Neural progenitor cell (in vitro differentiated cells): ENCODE measurements at places on chromosomes 7 and 10. TPM values are rescaled to one million over a fixed set of nuclear protein-coding genes. Genes with fewer than 3 reads are reported as not detected.
A peak's percentile ranks its signal among the peaks of the same experiment; 100 is the strongest.

- DNase-seq: no peak
Measured at GRCh38 chr10:48769706-48770435, 85.2 kb downstream of the WDFY4 start.

DNA sequence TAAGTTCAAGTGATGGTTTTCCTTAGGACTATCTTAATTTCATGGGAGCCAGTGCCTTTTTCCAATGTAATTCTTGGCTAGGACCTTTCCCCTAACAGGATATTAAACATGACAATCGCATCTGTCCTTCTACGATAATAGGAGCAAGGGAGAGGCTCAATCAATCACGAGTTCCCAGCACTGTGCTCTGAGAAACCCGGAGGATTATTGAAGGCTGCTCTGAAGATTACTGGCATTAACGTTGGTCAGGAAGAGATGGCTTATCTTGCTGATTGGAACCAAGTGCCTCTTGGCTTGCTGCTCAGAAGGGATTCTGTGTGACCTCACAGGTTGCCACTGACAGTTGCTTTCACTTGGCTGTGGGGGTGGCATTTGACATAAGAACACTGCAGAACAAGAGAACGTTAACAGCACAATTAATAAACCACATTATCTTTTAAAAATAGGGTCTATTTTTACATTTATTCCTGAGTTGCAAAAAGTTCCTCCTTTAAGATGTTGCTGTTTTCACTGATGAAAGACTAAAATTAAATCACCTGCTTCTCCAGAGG lies 252.1 kb upstream of the TAC1 start:
- DNase-seq: peak; percentile 20

The ST8SIA6 gene
- 4.4 and 5.1 TPM in 2 replicates for total RNA-seq

DNA sequence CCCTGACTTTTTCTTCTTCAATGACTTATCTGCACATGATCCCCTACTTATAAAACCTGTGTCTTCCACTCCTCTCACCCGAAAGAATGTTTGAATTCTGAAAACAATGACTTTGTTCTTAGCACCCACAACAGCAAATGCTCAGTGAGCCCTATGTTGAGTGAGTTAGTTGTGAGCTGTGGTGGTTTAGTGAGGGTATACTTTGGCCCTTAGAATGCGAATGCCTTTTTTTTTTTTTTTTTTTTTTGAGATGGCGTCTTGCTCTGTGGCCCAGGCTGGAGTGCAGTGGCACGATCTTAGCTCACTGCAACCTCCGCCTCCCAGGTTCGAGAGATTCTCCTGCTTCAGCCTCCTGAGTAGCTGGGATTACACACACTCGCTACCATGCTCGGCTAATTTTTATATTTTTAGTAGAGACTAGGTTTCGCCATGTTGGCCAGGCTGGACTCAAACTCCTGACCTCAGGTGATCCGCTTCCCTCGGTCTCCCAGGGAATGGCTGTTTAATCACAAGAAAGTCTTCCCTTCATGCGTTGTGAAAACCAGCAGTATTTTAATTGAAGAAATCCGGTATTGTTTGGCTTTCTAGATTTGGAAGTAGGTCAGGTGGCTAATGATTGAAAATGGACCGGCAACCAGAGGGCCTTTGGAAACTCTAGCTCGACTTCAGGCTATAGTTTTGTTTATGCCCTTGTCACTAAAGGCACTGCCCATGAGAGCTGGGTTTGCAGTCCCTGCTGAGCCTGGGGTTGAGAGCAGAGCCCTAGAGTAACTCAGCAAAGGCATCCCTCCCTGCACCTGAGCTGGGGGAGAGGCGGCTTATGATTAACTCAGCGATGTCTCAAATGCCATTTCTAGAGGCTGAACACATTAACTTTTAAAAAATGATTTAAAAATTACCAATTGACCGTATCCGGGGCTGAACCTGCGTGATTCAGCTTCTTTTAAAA lies 41.3 kb downstream of the CUX1 start:
- DNase-seq: no peak

The HOXA6 gene
- total RNA-seq: not detected in 2 replicates

The COX15 gene
- 49.8 and 53.5 TPM in 2 replicates for total RNA-seq

The SCIN gene
- total RNA-seq: not detected in 2 replicates

The ECHDC3 gene
- 2.1 and 10.1 TPM in 2 replicates for total RNA-seq

The METTL27 gene
- total RNA-seq: 10.5 and 12.0 TPM in 2 replicates

DNA sequence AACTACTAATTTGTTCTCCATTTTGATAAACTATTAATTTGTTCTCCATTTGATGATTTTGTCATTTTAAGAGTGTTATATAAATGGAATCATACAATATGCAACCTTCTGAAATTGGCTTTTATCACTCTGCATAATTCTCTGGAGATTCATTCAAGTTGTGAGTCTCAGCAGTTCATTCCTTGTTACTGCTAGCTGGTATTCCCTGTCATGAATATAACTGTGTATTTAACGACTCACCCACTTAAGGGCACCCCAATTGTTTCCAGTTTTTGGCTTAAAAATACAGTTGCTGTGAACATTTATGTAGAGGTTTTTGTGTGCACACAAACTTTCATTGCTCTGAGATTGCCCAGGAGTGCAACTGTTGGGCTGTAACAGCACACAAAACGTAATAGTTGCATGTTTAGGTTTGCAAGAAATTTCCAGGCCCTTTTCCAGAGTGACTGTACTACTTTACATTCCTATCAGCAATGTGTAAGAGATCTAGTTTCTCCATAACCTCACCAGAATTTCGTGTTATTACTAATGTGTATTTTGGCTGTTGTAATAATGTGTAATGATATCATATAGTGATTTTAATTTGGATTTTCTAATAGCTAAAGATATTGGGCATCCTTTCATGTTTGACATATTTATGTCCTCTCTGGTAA lies 153.2 kb upstream of the ADCY1 start:
- no peak for DNase-seq

DNA sequence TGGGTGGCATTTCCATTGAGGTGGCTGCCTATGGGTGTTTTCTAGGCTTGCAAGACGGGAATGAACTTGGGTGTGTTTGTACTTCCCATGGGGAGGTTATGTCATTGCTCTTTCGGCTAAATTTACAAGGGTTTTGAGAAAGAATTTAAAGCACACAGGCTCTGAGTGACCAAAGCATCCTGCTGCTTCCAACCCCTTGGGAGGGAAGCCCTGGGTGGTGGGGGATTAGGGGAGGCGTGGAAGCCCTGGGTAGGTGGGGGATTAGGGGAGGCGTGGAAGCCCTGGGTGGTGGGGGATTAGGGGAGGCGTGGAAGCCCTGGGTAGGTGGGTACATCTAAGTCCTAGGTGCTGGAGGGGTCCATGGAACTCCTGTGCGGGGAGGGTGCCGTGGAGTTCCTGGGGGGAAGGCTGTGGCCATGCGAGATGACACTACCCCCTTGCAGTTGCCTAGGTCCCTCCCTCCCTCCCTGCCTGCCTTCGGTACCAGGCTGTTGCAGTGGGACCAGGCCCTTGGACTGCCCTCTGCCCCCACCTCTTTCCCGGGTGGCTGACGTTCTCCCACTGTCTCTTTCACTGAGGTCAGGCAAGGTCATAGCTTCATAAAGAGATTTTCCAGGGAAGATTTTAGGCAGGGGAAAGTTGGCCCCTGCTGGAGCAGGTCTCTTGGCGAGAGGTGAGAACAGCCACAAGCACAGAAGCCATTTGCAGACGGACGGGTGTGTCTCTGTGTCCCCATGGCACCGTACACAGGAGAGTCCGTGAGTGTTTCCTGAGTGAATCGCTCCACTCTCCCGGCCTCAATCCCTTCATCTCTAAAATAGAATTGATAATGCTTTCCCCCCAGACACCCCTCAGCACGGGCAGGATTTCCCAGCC lies 19.5 kb downstream of the PRF1 start:
- DNase-seq: no peak

The CTAGE15 gene
- total RNA-seq: 0.19 and 0.50 TPM in 2 replicates

- DNase-seq: no peak
Measured at GRCh38 chr7:21566094-21566493, 23.3 kb downstream of the DNAH11 start.
